Thyroid gland (tissue), 4 donors: ENCODE measurements at places on chromosomes 6 and 20. TPM values are rescaled to one million over a fixed set of nuclear protein-coding genes. Genes with fewer than 3 reads are reported as not detected.

The RPS10 gene
- total RNA-seq = 3,114 TPM

The MLN gene
- not detected for total RNA-seq

The PROKR2 gene
- not detected for total RNA-seq

The BCL2L1 gene
- total RNA-seq = 154 TPM

The GSTA2 gene
- total RNA-seq = 0.27 TPM

The BHLHE23 gene
- total RNA-seq = not detected

The BACH2 gene
- 6.3 TPM for total RNA-seq
